Activated T-cell treated with anti-CD3 and anti-CD28 coated beads for 4 hours (primary cell): ENCODE measurements at places on chromosomes 6 and 20.

DNA sequence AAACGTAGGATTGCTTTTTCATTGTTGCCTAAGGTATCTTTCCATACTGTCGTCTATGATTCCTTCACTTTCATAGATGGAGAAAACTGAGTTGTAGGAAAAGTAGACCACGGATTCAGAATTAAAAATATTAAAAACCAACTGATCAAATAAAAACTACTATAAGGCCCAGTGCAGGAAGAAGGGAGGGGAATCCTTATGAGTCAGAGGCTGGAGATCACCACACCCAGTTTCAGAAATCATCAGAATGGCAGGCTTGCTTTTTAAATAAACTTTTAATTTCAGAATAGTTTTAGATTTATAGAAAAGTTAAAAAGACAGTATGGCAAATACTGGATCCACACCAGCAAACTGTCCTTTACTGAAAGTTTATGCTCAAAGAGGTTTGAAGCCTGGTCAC, 32.0 kb upstream of the POPDC3 start:
- DNase-seq: no peak

- no peak for DNase-seq
These were observed at the start of gene PAK5 for GRCh38 chr20:9838378-9839295. TSS of gene PAK5 (minus strand) at chr20:9839076. CDS start at chr20:9644328, 194,748 bp downstream.

DNA sequence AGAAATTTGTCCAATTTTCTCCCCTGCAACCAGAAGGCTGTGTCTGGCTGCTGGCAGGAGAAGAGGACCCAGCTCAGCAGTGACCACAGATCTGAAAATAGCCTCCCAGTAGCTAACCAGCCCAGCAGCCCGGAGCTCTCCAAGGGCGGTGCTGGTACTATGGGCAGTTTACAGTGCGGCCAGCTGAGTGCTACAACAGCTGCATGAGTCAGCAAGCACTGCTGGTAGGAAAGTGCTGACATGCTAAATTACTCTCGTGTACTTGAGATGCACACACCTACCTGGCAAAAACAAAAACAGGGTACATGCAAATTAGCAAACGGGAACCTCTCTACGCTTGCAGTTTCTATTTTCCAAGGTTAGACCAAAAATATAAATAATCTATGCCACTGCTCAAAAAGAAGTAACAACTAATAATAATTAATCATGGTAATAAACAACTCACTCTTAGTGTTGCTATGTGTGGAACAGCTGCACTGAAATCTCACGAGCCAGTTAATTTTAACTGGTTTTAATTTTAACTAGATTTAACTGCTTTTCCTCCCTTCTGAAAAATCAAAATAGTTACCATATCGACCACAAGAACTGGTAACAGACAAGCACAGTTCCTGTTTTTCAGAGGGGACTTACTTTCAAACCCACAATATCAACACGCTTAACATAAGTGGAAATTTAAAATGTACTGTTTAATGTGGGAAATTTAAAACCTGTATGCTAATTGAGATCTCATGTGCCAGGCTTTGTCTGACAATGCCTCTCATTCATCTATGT, 10.8 kb downstream of the BACH2 start:
- no peak for DNase-seq

DNA sequence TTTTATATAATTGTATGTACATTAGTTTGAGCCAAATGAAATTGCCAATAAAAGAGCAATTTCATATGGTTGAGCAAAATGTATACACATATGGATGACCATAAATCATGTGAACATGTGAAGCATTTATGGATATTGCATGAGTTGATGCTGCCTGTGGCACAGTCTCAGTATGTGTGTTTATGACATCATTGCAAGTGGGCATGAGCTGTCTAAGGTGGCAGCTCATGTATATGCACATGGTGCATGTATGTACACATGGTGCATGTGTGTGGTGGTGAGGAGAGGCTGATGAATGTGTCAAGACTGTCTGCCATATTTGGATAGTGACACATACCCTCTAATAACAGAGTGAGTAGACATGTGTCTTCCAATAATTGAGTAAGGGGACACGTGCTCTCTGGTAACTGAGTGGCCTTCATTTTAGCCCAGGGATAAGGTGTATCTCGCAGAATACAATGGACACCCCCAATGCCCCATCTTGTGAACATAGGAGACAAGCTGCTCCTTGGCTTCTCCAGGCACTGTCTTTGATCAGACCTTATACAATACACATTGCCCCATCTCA, 208.8 kb downstream of the DHX35 start:
- no peak for DNase-seq

DNA sequence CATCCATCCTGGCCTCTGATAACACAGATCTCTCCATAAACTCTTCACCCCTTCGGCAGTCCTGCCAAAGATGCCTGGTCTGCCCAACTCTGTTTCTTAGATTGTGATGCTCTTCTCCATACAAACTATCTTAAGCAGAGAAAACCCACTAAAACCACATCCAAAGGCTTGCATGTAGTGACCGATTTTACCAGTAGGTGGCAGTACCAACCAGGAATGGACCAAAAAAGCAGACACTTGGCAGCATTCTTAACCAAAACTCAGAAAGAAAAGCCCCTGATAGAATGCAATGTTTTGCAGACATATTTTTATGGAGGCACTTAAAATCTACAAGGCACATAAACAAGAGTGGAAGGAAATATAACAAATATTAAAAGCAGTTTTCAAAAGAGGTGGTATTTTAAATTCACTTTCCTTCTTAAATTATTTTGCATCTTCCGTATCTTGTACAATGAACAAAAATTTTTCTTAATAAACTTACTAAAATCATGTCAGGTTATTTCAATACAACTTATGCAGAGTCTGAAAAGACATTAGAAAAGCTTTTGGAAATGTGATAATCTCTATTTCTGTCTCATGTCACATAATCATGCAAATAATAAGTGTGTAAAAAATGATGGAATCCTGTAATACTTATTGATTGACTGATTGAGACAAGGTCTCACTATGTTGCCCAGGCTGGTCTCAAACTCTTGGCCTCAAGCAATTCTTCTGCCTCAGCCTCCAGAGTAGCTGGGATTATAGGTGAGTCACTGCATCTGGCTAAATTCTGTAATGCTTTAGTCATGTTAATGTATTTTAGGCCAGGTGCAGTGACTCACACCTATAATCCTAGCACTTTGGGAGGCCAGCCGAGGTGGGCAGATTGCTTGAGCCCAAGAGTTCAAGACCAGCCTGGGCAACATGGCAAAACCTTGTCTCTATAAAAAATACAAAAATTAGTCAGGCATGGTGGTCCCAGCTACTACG, 29.4 kb downstream of the LRP11 start:
- peak; percentile 77 for DNase-seq

- DNase-seq: no peak
These were observed 460.1 kb upstream of the MANEA start for GRCh38 chr6:95117236-95117635.

GRCh38 chr6:168971549-168971948, 282.1 kb downstream of the THBS2 start:
- DNase-seq: no peak
